ENCODE measurements at places on chromosomes 2 and 18.

GRCh38 chr18:69999656-70000055, 52.0 kb upstream of the CD226 start:
- no peak for DNase-seq

- DNase-seq, result no peak
Observed at GRCh38 chr2:74010087-74010541, 25.4 kb downstream of the TET3 start.

GRCh38 chr18:24915547-24915946, 436.4 kb downstream of the ZNF521 start:
- DNase-seq, result no peak

DNA sequence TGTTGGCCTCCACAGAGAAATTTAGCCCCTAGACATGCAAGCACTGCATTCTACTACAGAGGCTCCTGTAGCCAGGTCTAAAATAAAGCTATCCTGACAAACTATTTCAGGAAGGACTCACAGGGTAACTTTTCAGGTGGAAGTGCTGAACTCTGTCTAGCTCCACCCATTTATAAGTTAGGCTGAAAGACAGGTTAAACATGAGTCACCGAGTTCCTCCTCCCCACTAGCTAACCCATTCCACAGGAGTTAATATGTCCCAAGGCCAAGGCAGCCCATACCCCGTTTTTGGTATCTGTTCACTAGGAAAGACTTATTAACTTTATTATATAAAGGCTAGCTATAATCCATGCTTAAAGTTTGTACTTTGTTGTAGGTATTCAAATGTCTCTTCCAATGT, 3.5 kb downstream of the CWC22 start:
- no peak for DNase-seq

DNA sequence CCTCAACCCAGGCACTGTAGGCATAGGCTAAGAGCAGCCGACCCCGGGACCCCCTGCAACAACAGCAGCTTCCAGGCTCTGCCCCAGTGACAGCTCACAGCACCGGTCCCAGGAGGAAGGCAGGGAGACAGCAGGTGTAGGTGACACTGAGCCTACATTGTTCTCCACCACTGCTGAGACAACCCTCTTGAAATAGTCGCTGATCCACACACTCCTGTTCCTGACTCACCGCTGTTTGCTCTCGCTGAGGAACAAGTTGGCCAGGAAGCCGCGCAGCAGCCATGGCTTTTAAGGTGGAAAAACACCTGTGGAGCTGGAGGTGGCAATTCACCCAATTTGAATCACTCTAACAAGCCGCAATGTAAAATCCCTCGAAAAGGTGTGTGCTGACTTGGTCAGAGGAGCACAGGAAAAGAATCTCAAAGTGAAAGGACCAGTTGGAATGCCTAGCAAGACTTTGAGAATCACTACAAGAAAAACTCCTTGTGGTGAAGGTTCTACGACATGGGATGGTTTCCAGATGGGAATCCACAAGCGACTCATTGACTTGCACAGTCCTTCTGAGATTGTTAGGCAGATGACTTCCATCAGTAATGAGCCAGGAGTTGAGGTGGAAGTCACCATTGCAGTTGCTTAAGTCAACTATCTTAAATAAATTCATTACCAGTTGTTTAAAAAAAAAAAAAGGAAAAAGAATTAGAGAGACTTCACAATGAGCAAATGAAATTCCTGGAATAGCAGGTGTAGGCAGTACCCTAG, 167.5 kb downstream of the ARL4C start:
- no peak for DNase-seq

DNA sequence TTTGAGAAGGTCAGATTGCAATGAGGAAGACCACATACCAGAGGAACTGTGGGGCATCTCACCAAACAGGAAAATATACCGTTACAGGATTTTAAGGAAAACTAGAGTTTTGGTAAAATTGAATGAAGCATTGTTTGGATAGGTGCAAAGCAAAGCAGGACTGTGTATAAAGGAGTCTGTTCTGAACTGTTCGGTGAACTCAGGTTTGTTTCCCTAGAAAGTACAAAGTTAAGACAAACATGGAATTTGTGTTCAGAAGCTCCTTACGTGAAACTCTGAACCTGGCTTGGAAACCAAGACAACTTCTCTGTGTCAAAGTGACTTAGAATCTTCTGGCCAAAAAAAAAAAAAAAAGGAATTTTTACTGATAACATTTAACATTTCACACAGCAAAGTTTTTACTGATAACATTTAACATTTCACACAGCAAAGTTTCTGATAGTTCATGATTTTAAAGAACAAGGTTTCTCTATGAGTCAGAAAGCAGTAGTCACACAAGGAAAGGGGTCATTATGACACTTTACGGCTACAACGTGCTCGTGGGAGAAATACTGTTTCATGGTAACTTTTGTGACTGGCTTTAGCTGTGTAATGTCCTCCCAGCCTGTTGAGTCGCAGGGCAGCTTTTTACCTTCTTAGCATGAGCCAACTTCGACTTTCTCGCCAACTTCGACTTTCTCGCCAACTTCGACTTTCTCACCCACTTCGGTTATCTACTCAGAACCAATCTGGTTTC, 21.2 kb upstream of the TET3 start:
- DNase-seq, result no peak

- DNase-seq, result no peak
Observed at GRCh38 chr2:132670496-132671150, 618 bp upstream of the LYPD1 start.

- DNase-seq, result no peak
Observed at GRCh38 chr18:34055227-34055626, 169.5 kb downstream of the NOL4 start.

- no peak for DNase-seq
Observed at GRCh38 chr18:10458691-10459090, 4.3 kb downstream of the APCDD1 start.

DNA sequence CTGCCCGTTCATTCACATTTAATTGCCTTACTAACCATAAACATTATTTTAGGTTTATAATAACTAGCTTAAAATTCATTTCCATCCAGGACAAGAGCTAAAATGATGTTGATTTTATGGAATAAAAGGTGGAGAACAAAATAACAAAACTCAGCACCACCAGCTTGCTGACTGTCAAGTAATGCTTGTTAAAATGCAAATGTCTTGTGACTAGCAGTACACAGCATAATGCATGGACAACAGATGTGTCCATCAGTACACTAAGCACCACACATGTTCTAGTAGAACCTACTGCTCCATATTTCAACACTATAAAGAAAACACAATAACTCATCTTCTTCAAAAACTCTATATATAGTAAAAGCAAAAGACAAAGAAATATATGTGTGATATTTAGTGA, 224.7 kb upstream of the SMAD7 start:
- DNase-seq, result no peak

- DNase-seq, result no peak
Observed at GRCh38 chr2:22124003-22124402, 1000.2 kb downstream of the TDRD15 start.

- DNase-seq, result no peak
Observed at GRCh38 chr18:12554796-12555388, 103.0 kb downstream of the SPIRE1 start.

- no peak for DNase-seq
Observed at GRCh38 chr18:62863579-62864001, 148.2 kb downstream of the PHLPP1 start.

GRCh38 chr2:238308177-238308576, 12.1 kb upstream of the TRAF3IP1 start:
- no peak for DNase-seq

- no peak for DNase-seq
Observed at GRCh38 chr2:231541645-231542044, 11.4 kb upstream of the NMUR1 start.

DNA sequence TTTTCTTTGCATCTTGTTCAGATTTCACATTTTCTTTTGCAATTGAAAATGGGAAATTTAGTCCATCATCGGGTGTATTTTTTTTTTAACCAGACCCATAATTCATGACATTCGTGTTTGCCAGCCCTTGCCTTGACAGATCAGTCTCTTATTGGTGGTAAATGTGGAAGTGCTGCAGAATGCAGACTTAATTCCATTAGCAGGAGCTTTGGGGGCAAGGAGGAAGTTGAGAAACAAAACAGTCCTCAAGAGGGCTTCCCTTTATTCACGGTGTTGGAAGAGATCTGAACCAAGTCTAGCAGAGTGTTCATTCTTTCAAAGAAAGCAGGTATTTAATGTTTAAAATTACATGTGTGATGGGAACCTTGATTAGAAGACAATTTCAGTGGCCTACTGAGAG, 16.6 kb upstream of the RPE start:
- no peak for DNase-seq

- no peak for DNase-seq
Observed at GRCh38 chr2:149155196-149155969, 116.9 kb downstream of the LYPD6B start.

DNA sequence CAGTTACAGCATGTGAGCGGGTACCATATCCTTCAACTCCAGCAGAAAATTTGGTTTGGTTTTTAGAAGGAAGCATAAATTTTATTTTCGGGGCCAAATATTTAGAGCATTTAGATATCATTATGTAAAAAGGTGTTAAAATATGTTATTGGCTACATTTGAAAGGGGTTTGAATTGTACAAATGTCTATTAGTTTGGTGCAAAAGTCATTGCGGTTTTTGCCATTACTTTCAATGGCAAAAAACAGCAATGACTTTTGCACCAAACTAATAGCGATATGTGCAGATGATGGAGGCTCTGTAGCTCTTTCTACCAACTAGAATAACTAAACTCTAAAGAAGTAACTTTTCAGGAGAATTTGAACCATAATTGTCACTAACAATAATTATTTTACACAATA, 1666.2 kb upstream of the SLC39A10 start:
- no peak for DNase-seq

DNA sequence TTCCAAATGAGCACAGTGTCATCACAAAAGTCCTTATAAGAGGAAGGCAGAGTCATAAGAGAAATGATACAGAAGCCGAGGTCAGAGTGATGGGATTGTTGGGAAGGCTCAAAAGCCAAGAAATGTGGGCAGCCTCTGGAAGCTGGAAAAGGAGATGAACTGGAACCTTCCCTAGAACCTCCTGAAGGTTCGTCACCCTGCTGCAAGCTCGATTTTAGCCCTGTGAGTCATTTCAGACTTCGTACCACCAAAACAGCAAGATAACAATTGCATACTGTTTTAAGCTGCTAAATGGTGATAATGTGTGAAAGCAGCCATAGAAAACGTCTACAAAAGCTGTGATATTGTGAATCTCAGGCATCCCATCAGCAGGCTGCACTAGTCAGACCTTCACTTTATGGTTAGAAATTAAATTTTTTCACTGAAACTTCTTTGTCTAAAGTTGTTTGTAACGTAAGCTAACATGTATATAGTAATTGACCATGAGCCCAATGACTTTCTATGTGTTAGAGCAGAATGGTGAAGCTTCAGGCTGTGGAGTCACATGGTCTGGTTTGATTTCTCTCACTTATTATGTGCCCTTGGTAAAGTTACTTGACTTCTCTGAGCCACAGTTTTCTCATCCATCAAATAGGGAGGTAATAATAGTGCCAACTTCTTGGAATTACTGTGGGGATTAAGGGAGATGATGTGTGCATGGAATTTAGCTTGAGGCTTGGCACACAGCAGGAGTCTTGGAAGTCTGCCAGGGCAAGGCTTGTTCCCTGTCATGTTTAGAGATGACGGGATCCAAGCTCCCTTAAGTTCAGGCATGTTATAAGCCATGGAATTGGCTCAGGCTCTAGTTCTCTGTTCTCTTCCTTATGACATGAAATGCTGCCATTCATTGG, 132.0 kb upstream of the CCDC195 start:
- no peak for DNase-seq

GRCh38 chr2:86420913-86421312, 20.3 kb upstream of the KDM3A start:
- DNase-seq, result no peak

GRCh38 chr2:65263262-65263661, 35.6 kb downstream of the ACTR2 start:
- no peak for DNase-seq

DNA sequence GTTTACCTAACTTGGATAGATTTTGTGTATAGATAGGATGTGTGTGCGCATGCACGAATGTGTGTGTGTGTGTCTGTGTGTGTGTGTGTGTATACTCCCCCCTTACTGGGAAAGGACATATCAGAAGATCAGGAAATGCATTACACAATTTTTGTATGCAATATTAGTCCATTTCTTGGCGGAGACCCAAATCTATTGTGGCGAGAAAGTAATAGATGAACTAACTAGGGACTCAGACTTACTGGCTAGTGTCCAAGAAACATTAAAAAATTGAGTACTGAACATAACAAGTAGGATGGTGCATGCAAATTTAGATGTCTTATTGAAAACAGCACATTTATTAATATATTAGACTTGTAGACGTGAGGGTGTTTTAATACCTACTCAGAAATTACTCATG, 1036.5 kb upstream of the FANCL start:
- no peak for DNase-seq

DNA sequence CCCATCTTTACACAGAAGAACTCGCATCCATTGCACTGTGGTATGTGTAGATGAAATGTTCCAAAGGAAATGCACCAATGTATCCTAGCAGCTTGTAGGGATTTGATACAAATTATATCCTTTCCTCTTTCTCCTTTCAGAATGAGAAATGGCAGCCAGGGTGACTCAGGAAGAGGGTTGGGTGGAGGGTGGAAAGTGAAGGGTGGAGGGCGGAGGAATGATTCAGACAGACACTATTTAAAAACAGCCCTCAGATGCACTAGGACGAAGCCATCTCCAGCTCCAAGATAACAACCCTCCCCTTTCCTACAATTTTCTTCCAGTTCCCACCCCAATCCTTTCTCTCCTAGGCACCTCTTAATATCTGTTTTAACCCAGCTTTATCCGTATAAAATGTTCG, 96.2 kb upstream of the STK39 start:
- DNase-seq, result no peak

All from stimulated activated CD4-positive, alpha-beta T cell treated with anti-CD3 and anti-CD28 coated beads, Interleukin-15, amount 100 ng/mL, for 1 hour (primary cell).